ENCODE measurements at places on chromosomes 2 and 18.

- no peak for DNase-seq
These were observed 26.5 kb upstream of the L3MBTL4 start for GRCh38 chr18:6441200-6441599.

- DNase-seq: no peak
These were observed 3.6 kb downstream of the DPP4 start for GRCh38 chr2:162070228-162070936.

DNA sequence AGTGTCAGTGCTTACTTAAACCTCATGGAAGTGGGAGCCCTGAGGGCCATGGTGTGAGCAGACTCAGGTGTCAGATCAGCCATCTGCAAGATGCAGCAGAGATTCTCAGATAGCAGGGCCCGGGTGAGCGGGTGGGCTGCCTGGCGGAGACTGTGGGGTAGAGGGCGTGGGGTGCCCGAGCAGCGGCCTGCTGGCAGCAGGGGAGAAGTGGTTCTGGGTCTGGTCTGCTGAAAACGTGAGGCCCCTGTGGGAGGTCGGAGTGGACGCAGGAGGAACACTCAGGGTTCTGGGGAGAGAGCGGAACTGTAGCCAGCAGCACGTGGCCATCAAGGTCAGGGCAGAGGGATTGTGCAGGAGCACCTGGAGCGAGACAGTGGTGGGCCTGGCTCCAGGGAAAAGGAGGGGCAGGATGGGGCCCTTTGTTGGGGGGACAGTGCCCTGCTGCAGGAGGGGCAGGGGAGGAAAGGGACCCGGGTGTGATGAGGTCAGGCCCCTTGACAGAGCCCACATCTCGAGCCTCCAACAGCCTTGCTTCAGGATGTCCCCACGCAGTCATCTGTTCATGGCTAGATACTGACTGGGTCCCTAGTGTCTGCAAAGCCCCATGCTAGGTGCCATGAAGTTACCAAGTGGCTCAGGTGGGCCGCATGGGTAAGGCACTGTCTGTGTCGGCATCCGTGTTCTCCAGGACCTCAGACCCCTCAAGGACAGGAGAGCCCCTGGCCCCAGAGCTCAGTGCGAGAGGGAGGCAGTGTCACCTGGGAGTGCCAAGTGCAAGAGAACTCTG, 2.7 kb upstream of the ESPNL start:
- DNase-seq: no peak

DNA sequence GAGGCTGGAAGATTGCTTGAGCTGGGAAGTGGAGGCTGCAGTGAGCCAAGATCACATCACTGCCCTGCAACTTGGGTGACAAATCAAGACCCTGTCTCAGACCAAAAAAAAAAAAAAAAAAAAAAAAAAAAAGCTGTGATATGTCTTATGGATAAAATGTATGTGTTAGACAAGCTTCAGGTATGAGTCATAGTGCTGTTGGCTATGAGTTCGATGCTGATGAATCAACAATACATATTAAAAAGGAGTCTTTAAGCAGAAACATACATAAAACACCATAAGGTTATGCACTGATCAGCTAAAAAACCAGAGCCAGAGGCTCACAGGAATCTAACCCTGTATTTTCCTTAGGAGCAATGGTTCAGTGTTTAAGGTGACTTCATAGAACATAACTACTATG, 332.3 kb downstream of the NCKAP5 start:
- no peak for DNase-seq

DNA sequence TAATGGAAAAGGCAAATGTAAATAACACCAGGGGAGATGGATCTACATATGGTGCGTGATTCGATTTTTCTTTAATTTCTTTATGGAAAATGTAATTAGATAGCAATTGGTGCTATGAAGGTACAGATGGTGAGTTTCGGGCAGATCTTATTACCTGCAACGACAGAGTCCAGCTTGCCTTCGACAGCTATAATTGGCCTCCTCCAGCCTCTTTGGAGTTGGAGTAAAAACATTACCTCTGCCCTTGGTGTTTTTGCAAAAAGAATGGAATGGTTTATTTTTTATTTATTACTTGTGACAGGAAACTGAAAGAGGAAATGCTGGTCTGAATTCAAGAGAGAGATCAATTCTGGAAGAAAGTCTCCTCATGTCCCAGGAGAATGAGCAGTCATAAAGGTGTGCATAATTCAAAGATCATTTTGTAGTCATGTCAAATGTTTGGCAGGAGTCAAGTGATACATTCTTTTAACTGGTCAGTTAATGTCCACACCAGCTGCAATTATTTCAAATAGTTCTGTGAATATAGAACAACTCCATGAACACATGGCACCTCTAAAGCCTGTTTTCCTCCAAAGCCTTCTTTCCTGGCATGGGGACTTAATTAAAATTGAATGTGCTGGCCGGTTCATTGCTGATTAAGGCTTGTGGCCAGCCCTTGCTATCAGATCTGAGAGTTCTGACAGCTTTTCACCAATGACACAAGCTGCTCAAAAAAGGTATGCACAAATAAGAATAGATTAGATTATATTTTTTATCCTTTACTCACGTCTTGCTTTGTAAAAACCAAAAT, 46.9 kb upstream of the KCNH7 start:
- DNase-seq: no peak

DNA sequence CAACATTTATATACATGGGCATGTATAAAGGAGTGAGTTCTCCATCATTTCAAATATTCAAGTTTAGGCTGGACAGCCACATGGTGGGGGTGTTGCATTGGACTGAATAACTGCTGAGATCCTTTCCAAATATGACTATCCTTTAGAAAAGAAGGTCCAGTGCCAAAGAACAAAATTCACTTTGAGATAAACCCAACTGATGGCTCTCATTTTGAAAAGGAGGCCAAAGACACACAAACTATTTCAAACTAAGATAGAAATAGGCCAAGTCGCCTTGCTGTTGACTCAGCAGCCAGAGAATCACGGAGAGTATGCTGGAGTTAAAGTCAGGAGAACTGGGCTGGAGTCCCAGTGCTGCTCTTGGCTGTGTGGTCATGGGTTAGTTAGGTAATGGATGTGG, 204.5 kb upstream of the LRATD1 start:
- peak; percentile 56 for DNase-seq

- DNase-seq: no peak
These were observed 16.9 kb upstream of the HNRNPLL start for GRCh38 chr2:38619458-38620164.

- no peak for DNase-seq
These were observed 1.8 kb upstream of the RNF144A start for GRCh38 chr2:6915399-6915798.

- DNase-seq: no peak
These were observed 59.6 kb downstream of the HDAC4 start for GRCh38 chr2:239341146-239341732.

DNA sequence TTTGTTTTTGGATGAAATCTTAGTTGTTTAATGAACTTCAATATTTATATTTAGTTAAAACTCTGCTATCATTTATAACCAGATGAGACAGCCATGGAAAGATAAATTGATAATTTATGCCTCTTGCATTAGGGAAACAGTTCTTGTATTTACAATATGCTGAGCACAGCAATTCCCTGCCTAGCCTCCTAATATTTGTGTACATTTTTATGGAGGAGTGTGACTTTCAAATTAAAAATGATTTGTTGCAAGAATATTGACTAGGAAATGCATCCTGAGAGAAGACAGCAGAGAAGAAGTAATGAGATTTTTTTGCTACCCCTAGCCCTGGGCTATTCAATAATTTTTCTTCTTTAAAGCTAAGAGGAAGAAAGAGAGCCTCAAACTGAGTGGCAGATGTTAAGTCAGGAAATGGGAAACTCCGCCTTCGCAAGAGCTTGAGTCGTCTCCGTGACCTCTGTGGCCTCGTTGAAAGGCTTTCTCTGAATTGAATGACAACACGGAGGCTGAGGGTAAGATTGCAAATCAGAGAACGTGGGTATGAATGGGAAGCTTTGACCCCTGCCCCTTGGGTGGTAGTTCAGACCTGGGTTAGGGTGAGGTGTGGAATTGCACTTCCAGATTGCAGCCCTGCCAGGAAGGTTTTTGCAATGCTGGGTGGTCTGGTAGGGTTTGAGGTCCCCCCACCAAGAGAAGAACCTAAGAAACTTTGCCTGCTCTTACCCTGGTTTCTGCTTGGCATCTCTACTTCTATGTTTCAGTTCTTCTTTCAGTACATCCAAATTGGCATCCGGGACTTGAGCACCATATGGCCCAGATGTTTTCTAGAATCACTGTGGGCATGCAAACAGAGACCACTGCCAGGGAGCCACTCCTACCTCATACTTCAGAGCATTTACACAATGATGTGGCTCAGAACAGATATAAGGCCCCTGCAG, 210.3 kb upstream of the RBMS1 start:
- DNase-seq: no peak

GRCh38 chr18:6060149-6060548, 164.8 kb upstream of the TMEM200C start:
- DNase-seq: no peak

DNA sequence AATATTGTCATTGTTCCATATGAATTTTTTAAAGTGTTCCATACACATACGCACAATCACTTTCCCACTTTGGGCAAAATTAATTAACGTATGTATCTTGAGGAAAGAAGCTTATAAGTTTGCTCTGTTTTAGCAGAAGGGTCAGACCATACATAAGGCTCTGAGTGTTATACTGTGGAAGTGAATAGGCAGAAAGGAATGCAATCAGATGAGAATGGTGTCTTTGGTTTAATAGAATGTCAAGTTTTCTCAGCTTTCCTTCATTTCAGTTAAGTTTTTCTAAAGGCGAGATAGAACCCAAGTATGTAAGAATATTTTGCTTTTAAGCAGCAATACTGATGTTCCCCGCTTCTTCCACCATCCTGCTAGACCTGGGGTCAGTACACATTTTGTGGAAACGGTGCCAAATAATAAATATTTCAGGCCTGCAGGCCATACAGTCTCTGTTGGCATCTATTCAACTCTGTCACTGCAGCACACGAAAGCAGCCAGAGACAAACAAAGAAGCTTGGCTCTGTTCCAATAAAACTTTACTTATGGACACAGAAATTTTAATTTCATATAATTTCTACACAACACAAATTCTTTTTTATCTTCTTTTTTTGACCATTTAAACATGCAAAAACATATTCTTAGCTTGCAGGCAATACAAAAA, 100.6 kb downstream of the UPP2 start:
- DNase-seq: no peak

GRCh38 chr2:181858600-181858999, 32.9 kb upstream of the ITPRID2 start:
- DNase-seq: no peak

Data from left hindlimb (tissue), 1 donor.